ENCODE measurements at places on chromosomes 1 and 21.

DNA sequence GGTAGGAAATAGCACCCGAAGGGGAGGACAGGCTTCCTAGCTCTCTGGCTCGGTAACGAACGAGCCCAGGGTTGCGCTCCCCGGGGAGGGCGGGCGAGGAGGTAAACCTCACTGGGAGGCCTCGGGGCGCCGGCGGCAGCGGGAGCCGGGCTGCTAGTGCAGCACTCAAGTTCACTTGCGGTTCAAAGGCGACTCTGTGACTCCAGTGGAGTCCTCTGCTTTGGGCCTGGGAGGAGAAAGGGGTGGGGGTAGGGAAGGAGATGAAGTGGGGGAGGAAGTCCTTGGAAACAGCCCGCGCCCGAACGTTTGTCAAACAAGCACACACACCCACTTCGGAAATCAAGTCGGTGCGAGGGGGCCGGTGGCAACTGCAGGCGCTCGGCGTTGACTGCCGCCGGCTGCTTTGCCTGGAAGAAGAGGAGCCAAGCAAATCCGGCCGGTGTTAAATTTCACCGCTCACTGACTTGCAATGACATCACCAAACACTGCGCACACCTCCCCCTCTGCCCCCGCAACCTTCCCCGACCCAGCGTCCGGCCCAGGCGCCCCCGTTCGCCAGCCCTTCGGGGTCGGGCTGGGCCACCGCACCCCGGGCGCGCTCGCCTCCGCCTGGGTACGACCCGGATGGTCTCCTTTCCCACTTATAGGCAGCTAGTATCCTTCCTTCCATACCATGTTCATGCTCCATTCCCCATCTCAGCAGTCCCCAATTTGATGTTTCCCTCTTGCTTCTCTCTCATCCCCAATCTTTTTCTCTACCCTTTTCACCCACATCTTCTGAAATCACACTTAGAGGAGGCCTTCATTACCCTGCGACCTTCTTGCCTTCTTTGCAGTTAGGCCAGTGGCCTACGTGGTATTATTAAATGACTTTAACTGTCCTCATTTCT lies at the start of gene COL24A1:
COL24A1 (minus strand) TSS at position 207 of the 890 bp plus-strand sequence. CDS start 376 bp downstream, outside the sequence.
- peak; percentile 47 for DNase-seq

DNA sequence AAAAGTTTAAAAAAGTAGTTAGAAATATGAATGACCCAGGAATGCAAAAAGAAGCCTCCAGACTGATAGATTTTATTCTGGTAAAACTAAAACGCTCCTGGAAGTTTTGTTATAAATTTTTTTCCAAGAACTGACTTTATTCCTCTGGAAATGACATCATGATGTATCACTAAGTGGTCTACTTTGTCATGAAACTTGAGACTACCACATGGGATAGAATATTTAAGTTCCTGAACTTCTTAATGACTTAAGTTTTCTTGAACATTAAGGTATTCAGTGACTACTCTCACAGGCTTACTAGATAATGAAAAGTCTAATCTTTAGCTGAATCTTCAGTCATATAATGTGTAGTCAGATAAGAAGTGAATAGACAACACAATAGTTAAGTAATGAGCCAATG lies 842.2 kb downstream of the USP25 start:
- DNase-seq, result peak; percentile 74

- DNase-seq, result no peak
Measured at GRCh38 chr1:155529109-155529508, 33.5 kb downstream of the ASH1L start.

DNA sequence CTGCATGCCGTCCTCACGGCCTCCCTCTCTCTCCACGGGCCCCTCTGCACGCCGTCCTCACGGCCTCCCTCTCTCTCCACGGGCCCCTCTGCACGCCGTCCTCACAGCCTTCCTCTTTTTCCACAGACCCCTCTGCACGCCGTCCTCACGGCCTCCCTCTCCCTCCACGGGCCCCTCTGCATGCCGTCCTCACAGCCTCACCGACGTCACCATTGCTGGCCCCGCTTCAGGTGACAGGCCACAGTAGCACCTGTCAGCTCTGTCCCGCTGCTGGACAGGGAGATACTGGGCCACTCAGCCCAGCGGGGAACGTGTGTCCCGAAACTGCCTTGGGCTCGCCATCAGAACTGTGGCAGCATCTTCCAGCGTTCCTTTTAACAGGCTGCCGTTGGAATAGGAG lies 82.8 kb upstream of the COL6A1 start:
- DNase-seq, result no peak

- DNase-seq, result no peak
Measured at GRCh38 chr1:27779122-27779521, 6.1 kb downstream of the STX12 start.

DNA sequence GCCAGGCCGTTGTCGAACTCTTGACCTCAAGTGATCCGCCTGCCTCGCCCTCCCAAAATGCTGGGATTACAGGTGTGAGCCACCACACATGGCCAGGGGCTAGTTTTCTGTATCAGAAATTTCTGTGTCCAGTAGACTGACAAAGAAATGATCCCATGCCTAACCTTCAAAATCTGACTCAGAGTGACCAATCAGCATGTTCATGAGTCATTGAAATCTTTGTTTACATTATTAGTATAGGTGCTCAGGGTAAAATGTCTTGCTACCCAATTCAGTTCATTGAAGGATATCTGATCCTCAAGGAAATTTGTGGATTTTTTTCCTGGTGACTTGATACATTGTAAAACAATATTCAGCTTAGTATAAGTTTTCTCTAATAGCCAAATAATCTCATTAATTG lies 11.0 kb upstream of the LDLRAD2 start:
- peak; percentile 62 for DNase-seq

Data from foreskin fibroblast (primary cell).